ENCODE measurements at places on chromosomes 4 and X.

GRCh38 chr4:36414248-36414647, 132.8 kb downstream of the DTHD1 start:
- no peak for DNase-seq

- DNase-seq = no peak
These were observed 732.7 kb upstream of the POU3F4 start for GRCh38 chrX:82775426-82775825.

GRCh38 chr4:168685136-168685809, 188.4 kb downstream of the PALLD start:
- DNase-seq = no peak

DNA sequence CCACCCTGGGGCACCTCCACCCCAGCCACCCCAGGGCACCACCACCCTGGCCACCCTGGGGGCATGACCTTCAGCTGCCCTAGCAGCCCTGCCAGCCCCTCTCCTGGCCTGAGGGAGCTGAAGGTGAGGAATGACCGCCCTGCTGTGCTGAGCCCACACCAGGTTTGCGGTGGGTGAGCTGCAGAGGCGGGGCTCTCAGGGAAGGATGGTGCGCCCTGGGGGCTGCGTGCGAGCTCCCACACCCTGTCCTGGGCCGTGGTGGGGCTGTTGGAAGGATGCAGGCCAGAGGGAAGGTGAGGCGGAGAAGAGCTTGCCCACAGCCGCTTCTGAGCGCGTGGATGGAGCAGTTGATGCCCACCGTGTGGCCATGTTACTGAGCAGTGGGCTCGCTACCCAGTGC, 17.7 kb downstream of the UVSSA start:
- DNase-seq = no peak

GRCh38 chr4:4439782-4440181, 52.9 kb downstream of the NSG1 start:
- no peak for DNase-seq

DNA sequence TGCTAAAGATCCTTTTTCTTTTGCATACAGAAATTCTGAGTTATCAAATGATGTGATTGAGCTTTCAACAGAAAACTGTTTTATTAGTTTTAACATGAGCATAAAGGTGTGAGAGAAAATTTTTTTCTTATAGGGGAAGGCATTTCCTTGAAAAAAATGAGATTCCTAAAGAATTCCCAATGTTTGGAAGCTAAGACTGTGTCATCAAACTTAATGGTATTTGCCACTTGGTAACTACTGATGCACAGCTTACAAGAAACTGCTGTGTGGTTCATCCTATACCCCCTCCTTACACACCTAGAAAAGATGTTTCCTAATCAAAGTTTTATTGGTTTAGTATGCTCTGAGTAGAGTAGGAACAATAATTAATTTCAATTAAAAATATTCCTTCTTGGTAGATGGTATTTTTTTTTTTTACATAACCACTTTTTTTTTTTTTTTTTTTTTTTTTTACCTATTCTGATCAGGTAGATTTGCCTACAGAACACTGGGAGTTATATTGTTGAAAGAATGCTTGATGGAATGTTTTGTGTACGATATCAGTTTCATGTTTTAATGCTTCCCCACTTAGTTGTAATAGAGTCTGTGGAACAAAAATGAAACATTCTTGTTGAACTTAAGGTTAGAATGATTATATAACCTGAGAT, 6.0 kb downstream of the PTPN13 start:
- no peak for DNase-seq

DNA sequence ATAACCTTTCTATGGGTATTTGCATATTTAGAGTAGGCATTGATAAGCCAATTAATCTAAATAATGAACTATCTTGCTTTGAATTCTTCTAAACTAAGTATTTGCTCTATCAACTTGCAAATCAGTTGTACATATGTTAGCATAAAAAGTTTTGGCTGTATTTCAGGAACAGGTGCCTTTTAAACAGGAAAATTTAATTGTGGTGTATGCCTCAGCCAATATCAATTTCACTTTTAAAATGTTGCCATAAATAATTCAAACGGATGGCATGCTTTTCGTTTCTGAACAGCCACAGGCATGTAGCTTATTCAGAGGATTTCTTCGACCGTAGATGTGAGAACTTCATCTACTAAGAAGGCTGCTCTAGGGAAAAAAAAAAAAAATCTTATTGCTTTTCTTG, 99.9 kb downstream of the DCLK2 start:
- no peak for DNase-seq

GRCh38 chr4:1842993-1843448, 12.9 kb downstream of the LETM1 start:
- no peak for DNase-seq

GRCh38 chr4:54837576-54838140, 179.9 kb downstream of the KIT start:
- DNase-seq = no peak

DNA sequence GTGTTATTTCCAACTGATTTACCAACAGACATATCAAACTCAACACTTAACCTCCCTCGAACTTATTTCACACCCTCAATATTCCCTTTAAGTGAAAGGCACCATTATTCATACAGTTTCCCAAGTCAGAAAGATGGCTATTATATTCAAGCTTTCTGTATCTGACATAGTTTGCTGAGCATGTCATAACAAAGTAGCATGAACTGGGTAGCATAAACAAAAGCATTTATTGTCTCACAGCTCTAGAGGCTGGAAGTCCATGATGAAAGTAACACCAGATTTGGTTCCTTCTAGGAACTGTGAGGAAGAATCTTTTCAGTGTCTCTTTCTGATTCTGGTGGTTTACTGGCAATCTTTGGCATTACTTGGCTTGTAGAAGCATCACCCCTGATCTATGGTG, 1388.6 kb downstream of the TECRL start:
- no peak for DNase-seq

DNA sequence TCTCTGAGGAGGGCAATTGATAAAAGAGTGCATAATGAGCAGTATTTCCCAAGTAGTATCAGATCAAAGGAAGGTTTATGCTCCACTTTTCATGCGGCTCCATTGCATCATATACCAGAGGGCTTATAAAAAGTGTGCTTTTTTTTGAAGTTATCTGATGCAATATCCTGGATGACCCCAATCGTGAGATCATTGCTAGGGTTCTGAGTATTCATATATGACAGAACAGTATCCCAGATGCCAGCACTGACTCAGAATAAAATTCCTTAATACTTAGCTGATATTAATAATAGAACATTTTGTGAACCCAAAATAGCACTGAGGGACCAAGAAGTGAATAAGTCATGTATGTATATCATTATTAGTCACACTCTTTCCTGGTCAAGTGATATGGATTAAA, 945.5 kb upstream of the AGA start:
- DNase-seq = no peak

GRCh38 chr4:140926672-140927071, 170.5 kb upstream of the TBC1D9 start:
- no peak for DNase-seq

GRCh38 chrX:131894995-131895394, 128.1 kb upstream of the STK26 start:
- DNase-seq = no peak

GRCh38 chr4:158824425-158825274, 55.8 kb downstream of the FNIP2 start:
- no peak for DNase-seq

DNA sequence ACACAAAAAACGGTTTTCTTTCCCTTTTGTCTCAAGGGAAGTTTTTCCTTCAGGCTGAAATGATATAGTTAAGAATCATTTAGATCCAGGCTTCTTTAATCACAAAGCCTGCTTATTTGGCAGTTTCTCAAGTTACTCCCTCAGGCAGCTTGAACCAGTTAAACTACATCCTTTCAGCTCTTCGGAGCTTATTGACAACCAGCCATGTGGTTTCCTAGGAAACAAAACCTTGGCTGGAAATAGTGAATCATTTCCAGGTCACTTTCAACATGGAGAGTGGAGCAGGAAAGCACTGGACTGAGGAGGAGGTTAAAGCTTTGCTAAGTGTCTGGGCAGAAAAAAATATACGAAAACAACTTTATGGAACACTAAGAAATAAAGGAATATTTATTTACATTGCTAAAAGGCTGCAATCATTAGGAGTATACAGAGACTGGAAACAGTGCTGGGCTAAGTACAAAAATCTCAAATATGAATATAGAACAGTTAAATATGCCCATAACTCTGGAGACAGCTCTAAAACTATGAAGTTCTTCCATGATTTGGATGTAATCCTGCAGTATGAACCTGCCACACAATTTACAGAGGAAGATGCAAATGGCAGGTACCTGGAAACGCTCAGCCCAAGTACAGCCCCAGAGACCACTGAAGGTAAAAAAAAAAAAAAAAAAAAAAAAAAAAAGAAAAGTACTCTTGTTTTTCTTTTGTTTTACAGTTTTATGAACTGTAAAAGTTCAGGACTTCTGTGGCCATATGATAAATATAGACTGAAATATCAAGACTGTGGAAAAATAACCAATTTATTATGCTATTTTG, 23.2 kb upstream of the AASDH start:
- DNase-seq = no peak

- no peak for DNase-seq
These were observed 10.0 kb downstream of the SH3BP2 start for GRCh38 chr4:2802618-2803531.

DNA sequence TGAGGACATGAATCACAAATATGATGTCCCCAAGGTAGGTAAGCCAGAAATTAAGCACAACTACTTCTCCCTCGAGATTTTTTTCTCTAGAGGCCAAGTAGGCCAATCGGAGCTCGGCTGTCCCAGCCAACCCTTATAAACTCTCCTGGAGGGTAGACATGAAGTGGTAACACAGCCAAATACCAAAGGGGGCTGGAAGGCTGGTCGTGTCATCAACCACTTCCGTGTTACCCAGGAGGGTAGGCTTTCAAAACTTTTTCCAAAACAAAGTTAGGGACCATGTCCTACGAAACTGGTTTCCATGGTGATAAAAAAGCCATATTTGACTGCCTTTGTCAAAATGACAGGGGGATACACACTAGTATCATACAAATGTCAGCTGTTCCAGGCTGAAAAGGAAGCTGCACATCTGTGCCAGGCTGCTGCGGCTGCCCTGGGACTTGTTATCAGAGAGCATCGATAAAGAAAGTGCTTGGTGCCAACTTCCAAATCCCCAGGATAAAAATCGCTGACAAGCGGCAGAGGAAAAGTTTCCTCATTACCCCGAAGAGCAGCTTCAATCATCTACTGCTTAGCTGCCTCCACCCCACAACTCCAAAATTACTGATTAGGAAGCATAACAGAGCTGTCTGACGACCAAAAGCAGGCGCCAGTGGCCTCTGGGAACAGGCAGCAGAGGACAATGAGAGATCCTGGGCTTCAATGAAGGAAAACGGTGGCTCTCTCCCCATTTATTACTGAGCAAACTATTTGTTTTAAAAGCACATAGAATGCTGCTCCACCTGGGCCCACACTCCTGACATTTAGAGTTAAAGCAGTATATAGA, 20.8 kb downstream of the BCOR start:
- DNase-seq = no peak

- no peak for DNase-seq
These were observed 73.2 kb downstream of the RASL11B start for GRCh38 chr4:52935317-52935716.

GRCh38 chrX:106905064-106905708, 2.0 kb upstream of the RIPPLY1 start:
- no peak for DNase-seq

- no peak for DNase-seq
These were observed 365.5 kb downstream of the CXXC4 start for GRCh38 chr4:104129243-104129642.

- DNase-seq = no peak
These were observed 88.9 kb downstream of the RASL11B start for GRCh38 chr4:52951016-52951415.

GRCh38 chr4:4481399-4481994, 60.4 kb downstream of the STX18 start:
- DNase-seq = no peak

GRCh38 chr4:168796362-168797106, 213.5 kb downstream of the CBR4 start:
- DNase-seq = no peak

DNA sequence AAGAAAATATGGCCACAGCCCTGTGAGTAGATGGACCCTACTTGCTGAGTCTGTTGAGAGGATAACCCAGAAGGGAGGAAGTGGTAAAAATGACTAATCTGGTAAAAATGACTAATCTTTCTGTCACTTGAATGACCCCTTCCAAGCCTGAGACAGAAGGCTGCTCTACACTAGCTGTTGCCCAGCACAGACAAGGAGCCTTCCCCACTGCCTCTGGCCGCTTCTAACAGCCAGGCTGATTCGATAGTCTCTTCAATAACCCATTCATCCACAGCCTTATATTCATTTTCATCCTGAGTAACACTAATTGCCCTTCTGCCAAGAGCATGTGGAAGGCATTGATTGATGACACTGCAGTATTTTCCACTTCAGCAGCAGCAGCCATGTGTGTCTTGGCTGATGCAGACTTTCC, 18.4 kb downstream of the MAGEB17 start:
- no peak for DNase-seq
